ENCODE measurements at places on chromosomes 5 and 9.

- DNase-seq: no peak
Measured at GRCh38 chr9:92247981-92248380, 45.5 kb downstream of the IARS1 start.

- DNase-seq: no peak
Measured at GRCh38 chr9:129103595-129103965, 7.0 kb downstream of the CRAT start.

DNA sequence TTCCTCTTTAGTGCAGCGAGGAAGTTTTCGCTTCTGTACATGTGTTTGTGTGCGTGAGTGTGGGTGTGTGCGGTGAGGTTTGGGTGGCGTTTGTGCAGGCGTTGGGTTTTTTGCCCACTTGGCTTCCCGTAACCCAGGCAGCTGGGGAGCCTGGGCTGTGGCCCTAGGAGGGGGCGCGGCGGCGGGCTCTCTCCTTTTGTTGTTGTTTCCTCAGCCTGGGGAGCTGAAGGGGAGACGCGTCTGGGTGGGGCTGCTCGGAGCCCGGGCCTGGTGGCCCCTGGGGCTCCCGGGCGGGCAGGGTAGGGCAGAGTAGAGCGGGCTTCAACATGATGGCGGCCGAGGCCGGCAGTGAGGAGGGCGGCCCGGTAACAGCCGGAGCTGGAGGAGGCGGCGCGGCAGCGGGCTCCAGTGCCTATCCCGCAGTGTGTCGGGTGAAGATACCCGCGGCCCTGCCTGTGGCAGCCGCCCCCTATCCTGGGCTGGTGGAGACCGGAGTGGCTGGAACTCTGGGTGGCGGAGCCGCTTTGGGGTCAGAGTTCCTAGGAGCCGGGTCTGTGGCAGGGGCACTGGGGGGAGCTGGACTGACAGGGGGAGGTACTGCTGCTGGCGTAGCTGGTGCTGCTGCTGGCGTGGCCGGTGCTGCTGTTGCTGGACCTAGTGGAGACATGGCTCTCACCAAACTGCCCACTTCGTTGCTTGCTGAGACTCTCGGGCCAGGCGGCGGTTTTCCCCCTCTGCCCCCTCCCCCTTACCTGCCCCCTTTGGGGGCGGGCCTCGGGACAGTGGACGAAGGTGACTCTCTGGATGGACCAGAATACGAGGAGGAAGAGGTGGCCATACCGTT is 665 bp downstream of the RASA1 start:
- DNase-seq: peak; percentile 62

DNA sequence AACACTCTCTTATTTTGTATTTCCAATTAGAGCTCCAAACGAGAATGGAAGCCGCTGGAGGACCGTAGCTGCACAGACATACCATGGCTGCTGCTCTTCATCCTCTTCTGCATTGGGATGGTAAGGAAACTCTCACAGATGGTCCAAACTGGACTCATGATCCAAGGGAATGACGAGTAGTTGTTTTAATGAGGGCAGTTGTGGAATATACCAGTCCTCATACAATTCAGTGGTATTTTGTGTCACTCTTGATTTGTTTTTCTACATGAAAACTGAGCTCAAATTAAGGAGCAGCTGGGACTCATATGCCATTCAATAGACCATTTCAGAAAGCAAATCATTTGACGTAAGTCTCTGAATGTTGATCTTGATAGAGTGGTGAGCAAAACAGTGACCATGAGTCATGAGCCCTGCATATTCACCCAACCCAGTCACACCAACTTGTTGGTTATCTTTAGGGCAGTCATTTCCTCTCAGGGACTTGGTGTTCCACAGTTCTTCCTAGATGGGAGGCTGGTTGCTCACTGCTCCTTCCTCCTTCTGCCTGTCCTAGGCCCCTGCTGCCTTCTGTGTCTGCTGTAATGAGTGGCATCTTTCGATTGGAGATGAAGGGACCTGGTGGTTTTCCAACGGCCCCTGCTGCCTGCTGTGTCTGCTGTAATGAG is 54.9 kb downstream of the SLC44A1 start:
- DNase-seq: no peak

GRCh38 chr5:173819521-173819920 is 68.6 kb upstream of the CPEB4 start:
- no peak for DNase-seq

All from T-helper 22 cell (primary cell).